ENCODE measurements at places on chromosomes 1 and 21.

- no peak for DNase-seq
Observed at GRCh38 chr1:233065685-233066084, 115.3 kb downstream of the NTPCR start.

DNA sequence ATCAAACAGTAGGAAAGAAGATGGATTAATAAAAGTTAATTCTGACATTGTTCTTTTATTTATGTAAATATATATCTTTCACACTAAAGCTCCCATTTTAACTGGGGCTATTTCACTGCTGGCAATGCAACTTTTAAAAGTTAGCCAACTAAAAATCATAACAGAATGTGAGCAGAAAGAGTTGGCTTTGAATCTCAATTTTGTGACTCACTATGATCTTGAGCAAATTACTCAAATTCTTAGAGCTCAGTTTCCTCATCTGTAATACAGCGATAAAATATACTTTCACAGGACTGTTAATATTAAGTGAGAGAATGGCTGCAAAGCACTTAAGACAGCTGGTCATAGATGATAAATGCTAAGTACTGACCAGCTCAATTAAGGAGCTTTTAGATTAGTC lies 10.8 kb downstream of the EFCAB14 start:
- no peak for DNase-seq

GRCh38 chr1:205896351-205896750 lies 46.4 kb upstream of the PM20D1 start:
- DNase-seq = no peak

- no peak for DNase-seq
Observed at GRCh38 chr21:23101111-23101510, 2102.9 kb downstream of the NCAM2 start.

DNA sequence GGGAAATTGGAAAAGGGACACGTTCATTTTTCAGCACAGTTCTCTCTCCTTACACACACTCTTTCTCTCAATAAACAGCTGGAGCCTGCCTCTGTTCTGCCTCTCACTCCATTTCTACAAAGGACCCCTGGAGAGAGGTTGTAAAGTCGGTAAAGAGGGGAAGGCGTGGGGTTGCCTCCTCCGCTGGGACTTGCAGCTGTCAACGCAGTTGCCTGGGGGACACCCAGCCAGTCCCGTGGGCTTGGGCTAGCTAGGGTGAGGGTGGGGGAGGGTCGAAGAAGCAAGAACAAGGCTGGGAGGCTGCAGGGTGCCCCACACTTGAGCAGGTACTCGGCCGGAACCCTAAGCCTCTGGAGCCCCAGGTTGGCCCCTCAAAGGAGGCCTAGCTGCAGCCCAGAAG lies 27.6 kb downstream of the C1orf216 start:
- DNase-seq = no peak

- DNase-seq = peak; percentile 15
Observed at GRCh38 chr1:209674957-209675564, at the start of gene G0S2. Gene G0S2 (plus strand): TSS chr1:209675412. CDS start chr1:209675685, 273 bp downstream.

- DNase-seq = no peak
Observed at GRCh38 chr1:215895276-215895675, 328.2 kb downstream of the KCTD3 start.

GRCh38 chr1:153760440-153760839 lies 14.8 kb upstream of the SLC27A3 start:
- no peak for DNase-seq

DNA sequence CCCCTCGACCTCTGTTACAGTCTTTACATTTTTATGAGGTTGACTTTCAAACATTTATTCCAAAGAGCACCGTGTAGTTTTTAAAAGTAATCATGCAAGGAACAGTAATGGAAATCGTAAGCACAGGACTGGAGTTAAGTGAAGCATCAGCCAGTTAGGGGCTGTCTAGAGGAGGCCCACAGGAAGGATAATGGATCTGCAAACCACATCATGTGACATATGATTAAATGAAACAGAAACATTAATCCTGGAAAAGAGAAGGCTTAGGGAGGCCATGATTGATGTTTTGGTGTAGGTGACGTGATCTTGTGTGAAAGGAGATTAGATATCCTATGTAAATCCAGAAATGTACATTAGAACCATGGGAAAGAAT lies 25.0 kb downstream of the RGS7 start:
- no peak for DNase-seq

DNA sequence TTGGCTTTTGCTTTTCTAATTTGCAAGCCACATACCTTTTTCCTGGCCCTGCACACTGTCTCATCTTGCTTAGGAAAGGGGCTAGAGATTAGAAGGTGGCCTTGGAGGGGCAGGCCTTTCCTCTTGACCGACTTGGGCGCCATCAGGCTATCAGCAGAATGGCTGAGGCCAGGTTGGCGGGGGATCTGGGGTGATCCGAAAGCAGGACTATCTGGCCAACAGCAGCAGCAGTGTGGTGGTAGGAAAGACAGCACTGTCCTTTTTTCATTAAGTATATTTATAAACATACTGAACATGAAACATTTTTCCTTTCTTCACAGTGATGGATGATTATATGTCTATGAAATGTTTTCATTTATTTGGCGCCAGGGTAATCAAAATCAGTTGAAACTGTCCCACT lies 23.5 kb upstream of the RUNX1 start:
- DNase-seq = no peak

DNA sequence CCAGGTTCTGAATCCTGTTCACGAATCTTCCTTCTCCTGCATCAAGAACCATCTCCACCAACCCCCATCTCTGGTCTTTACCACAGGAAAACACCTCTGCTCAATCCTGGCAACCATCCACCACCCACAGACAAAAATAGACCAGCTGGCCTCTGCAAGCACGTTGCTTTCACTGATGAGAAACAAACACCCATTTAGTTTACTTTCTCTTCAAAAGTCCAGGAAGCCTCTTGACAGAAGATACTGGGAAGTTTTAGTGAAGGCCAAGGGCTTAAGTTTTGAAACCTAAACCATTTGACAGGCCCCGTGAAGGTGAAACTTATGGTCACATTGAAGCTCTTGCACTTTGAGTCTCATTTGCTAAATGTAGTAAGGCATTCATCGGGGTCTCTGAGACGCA lies 122.6 kb upstream of the PPP2R5A start:
- no peak for DNase-seq

GRCh38 chr1:167158111-167158812 lies 62.4 kb upstream of the POU2F1 start:
- no peak for DNase-seq

GRCh38 chr1:107594536-107594935 lies 370.4 kb downstream of the VAV3 start:
- no peak for DNase-seq

- no peak for DNase-seq
Observed at GRCh38 chr1:243628476-243628907, 221.6 kb downstream of the AKT3 start.

- no peak for DNase-seq
Observed at GRCh38 chr1:22121421-22121911, 21.4 kb downstream of the WNT4 start.

DNA sequence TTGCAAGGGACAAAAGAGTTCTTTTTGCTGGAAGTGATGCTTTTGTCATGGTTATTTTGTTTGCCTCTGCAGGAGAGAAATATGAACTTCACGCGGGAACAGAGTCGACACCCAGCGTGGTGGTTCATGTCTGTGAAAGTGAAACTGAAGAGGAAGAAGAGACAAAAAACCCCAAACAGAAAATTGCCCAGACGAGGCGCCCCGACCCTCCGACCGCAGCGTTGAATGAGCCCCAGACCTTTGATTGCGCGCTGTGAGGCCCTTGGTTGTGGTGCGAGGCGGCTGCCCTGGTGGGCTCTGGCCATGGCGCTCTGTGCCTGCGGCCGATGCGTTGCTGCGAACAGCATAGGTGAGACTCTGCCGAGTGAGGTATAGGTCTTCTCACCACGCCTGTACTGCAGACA lies 20.9 kb upstream of the NCMAP start:
- DNase-seq = no peak

DNA sequence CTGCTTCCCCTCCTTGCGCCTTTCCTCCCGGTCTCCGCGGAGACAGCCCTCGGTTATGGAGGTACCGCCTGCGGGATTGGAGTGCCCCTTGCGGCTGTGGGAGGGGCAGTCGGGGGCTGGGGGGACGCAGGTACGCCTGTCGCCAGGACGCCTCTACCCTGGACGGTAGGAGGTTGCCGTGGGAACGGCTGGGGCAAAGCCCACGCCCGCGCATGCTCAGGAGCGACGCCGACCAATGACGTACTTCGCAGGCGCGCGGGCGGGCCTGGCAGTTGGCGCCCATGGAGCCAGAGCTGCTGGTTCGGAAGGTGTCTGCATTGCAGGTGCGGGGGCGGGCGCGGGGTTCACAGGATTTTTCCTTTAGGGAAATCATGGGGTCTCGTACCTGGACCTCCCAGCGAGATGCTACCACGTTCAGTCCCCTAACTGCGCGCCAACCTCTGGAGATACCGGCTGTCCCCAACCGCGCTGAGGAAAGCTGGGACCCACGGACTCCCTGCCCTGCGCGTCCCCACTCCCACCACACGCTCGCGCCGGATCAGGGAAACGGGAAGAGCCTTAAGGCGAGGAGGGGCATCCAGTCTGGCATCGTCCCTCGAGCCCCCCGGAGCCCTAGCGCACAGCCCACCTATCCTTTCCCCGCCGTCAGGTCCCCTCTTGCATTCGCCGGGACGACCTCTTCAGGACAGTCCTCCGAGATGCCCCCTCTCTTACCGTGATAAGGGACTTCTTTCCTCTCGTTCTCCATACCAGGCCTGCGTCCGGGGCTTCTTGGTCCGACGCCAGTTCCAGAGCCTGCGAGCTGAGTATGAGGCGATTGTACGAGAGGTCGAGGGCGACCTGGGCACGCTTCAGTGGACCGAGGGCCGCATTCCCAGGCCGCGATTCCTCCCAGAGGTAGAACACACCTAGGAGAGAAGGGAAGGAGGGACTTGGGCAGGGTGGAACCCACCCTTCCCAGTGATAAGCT lies at the start of gene IQCC:
Gene IQCC (plus strand): TSS at position 271 of the 970 bp plus-strand sequence. CDS start 11 bp downstream, at position 282.
- peak; percentile 84 for DNase-seq

GRCh38 chr21:45086337-45086958 lies 12.1 kb downstream of the ADARB1 start:
- DNase-seq = no peak

DNA sequence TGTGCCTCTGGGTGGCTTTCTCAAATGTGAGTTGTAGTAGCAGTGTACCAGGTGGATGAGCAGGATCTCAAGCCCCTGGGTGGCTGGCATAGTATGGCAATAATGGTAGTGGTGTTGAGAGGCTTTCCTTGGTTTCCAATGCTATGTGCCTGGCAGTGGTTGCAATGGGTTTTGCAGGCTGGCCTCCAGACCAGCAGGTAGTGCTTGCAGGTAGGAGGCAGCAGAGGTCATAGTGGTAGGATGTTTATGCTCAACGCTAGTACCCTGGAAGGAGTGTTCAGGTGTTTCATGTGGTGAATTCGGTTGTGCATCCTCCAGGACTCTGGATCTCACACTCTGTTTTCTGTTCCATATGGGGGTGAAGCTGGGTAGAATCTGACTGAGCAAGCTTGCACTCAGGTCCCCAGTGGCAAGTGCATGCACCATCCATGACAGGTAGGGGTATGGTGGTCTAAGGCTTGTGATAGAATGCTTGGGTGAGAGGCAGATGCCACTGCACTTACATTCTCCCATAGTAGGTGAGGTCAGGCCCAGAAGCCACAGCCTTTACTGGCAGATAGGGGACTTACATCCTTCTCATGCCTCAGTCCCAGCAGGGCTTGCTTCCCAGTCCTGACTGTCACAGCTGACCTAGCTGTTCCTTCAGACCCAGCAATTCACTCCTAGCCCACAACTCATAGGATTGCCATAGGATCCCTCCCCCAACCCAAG lies 410.5 kb upstream of the LRRC7 start:
- no peak for DNase-seq

GRCh38 chr1:44851308-44851707 lies 8.3 kb upstream of the PTCH2 start:
- no peak for DNase-seq

DNA sequence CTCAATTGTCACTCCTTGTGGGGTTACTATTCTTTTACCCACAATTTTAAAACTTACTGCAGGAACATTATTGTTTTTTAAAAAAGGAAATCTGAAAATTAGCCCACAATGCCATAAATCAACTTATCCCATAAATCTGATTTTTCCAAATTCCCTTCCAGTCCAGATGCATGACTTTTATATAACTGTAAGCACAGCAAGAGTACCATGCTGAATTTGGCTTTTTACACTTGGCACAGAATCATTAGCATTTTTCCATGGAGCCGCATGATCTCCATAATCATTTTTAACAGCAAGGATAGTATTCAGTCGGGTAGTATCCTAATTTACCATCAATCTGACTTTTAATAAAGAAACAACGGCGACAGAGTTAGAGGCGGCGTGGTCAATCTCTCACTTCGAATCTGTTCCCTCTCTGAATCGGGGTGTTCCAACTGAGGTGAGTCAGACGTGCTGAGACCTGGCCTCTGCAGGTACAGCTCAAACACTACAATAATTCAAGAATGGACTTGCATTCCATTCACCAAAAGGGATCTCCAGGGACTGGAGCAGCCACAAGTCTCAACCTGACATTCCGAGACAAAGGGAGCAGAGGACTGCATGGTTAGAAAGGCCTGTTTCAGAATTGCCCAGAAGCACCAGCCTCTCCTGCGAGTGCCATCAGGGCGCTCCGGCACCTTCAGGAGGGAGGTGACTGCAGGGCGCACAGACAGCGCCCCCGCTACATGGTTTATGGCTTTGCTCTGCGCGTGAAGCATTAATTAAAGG lies 48.9 kb downstream of the SLC66A1 start:
- no peak for DNase-seq

GRCh38 chr21:16502273-16502672 lies 772.5 kb downstream of the USP25 start:
- no peak for DNase-seq

DNA sequence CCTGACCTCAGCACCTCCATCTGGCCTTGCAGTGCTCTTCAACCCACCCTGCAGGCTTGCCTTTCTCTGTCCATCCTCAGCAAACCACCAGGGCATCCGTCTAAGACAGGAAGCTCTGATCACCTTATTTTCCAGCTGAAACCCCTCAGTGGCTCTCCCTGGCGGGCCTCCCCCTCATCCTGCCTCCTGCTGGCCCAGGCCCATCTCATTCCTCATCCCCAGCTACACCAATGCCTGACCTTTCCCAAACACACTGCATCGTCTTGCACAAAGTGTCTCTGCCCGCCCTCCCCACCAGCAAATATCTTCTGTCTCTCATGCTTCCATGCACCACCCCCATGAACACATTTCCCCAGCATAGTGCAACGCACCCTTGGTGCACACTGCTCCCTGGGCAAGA lies 205.0 kb downstream of the TOMM20 start:
- DNase-seq = no peak

Measured in caudate nucleus (tissue), 63 donors.